ENCODE measurements at places on chromosomes 13 and 19.

DNA sequence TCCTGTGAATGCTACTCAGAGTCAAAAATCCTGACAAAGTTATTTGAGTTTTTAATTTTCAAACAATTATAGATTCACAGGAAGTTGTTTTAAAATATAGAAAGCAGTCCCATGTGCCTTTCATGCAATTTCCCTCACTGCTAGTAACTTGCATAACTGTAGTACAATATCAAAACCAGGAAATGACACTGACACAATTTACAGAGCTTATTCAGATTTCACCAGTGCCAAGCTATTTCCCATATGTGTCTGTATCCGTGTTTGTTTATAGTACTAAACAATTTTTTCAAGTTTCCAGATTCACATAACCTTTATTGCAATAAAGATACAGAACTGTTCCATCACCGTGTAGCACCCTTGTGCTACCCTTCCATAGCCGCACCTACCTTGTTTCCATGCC lies 934.6 kb downstream of the PCDH17 start:
- H3K4me1 ChIP-seq, result no peaks in the 10 kb centered on the region
- no peaks in the 10 kb centered on the region for H3K36me3 ChIP-seq
- DNase-seq, result no peak

DNA sequence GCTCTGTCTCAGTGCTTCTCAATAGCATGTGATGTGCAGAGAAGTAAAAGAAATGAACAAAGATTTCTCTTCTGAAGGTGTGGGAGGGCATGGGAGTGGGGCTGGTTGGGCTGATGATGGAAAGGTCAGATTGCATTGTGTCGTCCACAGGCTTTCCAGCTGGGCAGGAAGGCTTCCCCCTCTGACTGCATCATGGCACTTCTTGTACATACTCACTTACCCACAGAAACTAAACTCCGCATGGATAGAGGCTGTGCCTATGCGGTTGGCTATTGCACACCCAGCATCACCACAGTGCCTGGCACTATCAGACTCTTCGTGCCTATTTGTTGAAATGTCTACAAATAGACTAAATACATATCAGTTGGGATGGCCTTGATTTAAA lies 24.4 kb upstream of the TNFSF11 start:
- H3K4me3 ChIP-seq, result no peak overlapping the region
- peaks cover 9% of the 10 kb centered on the region for H3K4me1 ChIP-seq
- no peak for DNase-seq
- H3K27me3 ChIP-seq, result no peaks in the 10 kb centered on the region
- no peaks in the 10 kb centered on the region for H3K36me3 ChIP-seq

DNA sequence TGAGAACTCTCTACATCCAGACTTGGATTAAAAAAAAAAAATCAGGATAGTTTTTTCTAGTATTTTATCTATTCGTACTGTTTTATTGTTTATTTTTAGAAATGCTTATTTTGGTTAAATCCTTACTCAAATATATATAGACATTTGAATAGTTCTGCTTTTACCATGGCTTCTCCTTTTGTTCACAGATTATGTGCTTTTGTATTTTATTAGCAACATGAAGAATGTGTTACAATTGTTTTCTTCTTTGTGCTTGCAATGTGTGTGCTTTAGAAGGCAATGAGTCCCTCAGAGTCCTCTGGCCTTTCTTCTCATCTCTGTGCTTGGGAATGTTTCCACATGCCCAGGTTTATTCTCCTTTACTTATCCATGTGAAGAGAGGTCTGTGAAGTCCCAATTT lies 324.0 kb downstream of the KCNRG start:
- no peak overlapping the region for H3K4me3 ChIP-seq
- no peaks in the 10 kb centered on the region for H3K36me3 ChIP-seq
- DNase-seq, result no peak
- no peaks in the 10 kb centered on the region for H3K27me3 ChIP-seq

GRCh38 chr13:113446488-113446854 lies 6.8 kb downstream of the ADPRHL1 start:
- no peaks in the 10 kb centered on the region for H3K4me1 ChIP-seq
- no peak for DNase-seq
- H3K36me3 ChIP-seq, result peaks cover 5% of the 10 kb centered on the region

- no peaks in the 10 kb centered on the region for H3K4me1 ChIP-seq
- no peak overlapping the region for H3K4me3 ChIP-seq
- no peaks in the 10 kb centered on the region for H3K27me3 ChIP-seq
- no peak overlapping the region for H3K27ac ChIP-seq
- H3K36me3 ChIP-seq, result no peaks in the 10 kb centered on the region
Measured at GRCh38 chr19:42563352-42564210, 31.1 kb downstream of the CEACAM8 start.

- H3K27me3 ChIP-seq, result no peaks in the 10 kb centered on the region
- no peak overlapping the region for H3K27ac ChIP-seq
- peak; percentile 28 for DNase-seq
Measured at GRCh38 chr13:40370661-40371060, 295.8 kb downstream of the FOXO1 start.

DNA sequence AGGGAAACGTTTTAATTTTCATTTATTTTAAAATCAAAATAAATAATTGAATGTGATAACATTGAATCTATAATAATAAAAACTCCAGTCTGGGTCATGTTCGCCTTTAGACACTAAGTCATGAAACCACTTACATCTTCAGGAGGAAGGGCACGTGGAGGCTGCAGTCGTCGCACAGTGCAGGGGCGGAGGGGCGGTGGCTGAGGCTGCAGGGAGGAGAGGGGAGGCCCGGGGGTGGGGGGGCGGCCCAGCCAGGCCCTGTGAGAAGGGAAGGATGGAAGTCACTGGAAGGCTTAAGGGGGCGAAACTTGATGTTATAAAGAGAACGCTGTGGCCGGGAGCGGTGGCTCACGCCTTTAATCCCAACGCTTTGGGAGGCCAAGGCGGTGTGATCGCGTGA lies 14.9 kb upstream of the LATS2 start:
- H3K4me1 ChIP-seq, result peaks cover 4% of the 10 kb centered on the region
- no peaks in the 10 kb centered on the region for H3K36me3 ChIP-seq
- no peak overlapping the region for H3K4me3 ChIP-seq
- H3K27ac ChIP-seq, result no peak overlapping the region
- DNase-seq, result peak; percentile 61

Measured in endodermal cell (in vitro differentiated cells).